ENCODE measurements at places on chromosomes 1 and 21.

DNA sequence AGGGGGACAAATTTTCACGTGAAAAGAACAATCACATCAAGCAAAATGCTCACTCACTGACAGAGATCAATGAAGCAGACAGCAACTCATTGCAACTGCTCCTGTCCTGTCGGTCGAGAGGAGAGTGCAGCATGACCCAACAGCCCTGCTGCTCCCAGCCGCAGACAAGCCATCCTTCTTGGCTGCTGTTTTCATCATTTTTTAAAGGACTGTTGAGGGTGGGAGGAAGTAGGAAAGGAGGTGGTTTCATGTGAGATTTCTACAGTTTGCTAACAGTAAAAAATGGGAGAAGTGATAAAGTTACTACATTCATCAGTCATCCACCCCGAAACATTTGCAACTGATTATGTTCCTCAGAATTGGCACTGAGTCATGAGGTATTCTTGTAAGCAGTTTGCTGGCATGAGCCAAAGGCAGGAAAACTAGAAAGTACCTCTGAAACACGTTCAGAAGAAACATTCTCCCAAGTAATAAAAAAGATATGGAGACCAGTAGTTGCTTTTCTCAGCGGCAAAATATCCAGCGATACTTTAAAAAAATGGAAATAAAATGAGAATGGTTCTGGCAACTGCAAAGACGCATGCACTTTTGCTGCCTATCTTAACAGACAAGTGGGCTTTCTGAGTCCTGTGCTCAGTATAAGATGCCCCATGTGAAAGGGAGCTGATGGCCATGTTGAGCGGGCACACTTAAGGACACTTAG lies 72.0 kb upstream of the CLDN14 start:
- DNase-seq = no peak

GRCh38 chr1:246199086-246199645 lies 307.9 kb downstream of the SMYD3 start:
- DNase-seq = no peak

GRCh38 chr1:96992871-96993270 lies 271.3 kb downstream of the PTBP2 start:
- DNase-seq = no peak

GRCh38 chr1:227316456-227316855 lies 1.8 kb downstream of the CDC42BPA start:
- DNase-seq = no peak

DNA sequence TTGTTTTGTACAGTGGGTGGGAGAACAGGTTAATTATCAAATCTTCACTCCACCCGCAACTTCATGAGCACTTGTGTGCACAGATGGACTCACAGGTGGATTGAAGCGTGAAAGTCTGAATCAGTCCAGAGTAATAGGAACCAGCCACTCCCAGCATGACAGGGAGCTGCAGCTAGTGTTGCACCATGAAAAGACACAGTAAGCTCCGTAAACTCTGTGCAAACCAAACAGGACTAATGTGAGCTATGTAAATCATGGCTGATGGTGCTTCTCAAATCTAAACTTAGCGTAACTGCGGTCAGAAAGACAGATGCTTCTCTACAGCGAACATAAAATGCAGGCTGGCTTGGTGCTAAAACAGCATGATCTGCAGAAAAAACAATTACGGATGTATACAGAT lies 114.4 kb downstream of the CENPF start:
- no peak for DNase-seq

DNA sequence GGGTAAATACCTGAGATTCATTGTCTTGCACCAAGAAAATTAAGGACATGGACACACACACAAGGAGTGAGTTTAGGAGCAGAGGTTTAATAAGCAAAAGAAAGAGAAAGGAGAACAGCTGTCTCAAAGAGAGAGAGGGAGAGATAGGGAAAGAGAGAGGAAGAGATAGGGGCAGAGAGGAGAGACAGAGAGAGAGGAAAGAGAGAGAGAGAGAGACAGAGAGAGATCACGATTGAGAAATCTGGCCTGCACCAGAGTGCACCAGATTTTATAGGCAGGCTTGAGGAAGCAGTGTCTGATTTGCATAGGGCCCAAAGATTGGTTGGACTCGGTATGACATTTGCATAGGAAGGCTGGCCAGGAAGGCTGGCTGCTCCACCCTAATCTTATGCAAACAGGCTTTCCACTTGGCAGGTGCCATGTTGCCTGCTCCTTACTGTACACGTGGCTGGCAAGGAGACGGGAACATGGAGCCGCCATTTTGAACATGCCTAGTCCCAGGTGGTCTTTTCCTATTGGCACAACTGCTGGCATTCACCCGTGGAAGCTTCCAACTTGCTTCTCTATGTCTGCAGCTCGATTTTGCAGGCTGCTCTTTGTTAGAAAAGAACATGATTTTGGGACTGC lies 419.9 kb downstream of the ZP4 start:
- no peak for DNase-seq

DNA sequence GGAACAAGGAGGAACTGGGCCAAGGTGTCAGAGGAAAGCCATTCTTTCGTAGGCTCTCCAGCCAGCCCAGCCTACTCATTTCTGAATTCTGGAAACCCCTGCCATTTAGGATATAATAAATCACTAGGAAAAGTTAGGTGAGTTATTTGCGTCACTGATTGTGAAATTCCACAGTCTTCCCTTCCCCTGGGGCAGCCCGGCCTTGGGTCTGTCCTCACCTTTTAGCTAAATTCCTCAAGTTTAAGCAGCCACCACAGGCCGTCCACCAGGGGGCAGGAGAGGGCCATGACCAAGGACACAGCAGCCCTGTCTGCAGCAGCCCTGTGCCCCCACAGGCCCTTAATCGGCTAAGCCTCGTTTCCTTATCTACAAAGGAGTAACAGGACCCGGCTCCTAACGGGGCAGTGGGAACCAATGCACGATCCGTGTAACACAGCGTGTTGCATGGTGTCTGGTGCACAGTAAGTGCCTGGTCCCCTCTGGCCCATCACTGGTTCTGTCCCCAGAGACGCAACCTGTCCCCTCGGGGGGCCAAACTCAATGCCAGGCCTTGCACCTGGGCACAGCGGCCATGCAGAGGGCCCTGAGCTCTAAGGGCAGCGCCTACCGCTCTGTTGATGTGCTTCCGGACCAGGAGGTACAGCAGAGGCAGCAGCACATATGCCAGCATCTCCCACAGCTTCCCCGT lies 18.1 kb downstream of the GPR157 start:
- DNase-seq = peak; percentile 74

GRCh38 chr1:8121261-8122159 lies 95.4 kb upstream of the ERRFI1 start:
- no peak for DNase-seq

DNA sequence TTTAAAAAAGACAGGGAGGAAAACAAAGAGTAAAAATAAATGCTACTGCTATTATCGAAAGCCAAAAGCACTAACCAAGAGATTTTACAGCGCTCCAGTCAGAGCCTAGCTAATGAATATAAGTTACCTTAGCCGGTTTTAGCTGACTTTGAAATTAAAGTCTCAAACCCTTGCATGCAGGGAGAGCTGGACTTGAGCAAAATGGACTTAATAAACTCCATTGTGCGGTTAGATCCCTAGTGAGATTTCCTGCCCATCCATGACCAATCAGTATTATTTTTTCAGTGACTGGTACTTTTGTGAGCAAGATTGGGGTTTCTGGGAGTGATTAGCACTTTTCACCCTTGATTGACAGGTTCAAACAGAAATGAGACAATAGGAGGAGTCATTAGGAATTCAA lies 333.4 kb upstream of the ADGRL2 start:
- no peak for DNase-seq

GRCh38 chr1:15657021-15657420 lies 27.1 kb upstream of the PLEKHM2 start:
- no peak for DNase-seq

DNA sequence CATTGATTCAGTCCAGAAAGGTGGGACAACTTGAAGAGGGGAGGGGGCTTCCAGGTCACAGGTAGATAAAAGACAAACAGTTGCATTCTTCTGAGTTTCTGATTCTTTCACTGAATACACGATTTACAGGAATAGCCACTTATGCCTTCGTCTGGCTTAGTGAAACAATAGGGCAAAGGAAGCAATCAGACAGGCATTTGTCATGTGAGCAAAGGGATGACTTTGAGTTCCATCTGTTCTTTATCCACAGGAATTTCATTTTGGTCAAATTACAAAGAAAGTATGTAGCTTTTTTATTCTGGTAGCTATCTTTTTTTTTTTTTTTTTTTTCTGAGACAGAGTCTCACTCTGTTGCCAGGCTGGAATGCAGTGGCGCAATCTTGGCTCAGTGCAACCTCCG lies 202.5 kb downstream of the TTLL7 start:
- no peak for DNase-seq

- no peak for DNase-seq
Measured at GRCh38 chr1:194624833-194625232, 1438.4 kb upstream of the B3GALT2 start.

- DNase-seq = no peak
Measured at GRCh38 chr1:189899686-189900425, 577.8 kb downstream of the BRINP3 start.

DNA sequence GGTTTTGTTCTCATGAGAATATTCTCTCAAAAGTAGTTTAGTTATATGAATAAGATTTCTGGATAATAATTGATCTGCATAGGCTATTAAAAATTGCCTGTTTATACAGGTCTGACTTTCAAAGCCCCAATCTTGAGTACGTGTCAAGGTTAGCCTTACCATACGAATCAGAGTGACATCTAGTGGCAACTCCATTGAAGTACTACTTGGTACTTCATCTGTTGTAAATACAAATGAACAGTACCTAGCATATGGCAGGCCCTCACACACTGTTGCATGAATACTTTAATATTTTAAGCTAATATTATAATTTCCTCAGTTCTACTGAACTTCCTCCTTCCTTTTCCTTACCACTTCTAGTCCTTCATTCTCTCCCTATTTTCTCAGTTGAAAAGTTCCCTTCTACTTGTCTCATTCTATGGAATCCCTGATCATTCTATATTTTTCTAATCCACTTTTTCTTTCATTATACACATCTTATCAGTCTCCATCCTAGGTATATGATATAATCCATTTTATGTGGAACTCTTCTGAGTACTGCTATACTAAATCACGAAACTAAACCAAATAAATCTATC lies 101.2 kb downstream of the AKT3 start:
- no peak for DNase-seq

DNA sequence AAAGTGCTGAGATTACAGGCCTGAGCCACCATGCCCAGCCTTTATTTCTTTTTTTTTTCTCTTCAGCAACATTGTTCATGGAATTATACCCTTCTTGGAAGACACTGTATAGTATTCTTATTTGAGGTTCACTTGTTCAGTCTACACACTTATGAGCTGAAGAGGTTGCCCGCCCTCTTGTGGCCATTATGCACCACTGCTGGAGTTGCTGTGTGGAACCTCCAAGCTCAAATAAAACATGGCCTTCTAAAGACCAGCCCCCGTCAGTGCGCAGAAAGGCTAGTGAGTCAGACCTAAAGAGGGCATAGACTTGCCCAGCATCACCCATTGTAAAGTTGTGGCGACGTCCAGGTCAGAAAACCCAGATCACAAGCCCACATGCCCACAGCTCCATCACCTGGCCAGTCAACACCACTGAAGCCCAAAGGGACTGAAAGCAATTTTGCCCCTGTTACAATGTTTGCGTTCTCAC lies 20.4 kb downstream of the LURAP1 start:
- peak; percentile 36 for DNase-seq

- DNase-seq = no peak
Measured at GRCh38 chr1:191592039-191592438, 566.2 kb upstream of the RGS18 start.

GRCh38 chr1:165456861-165457260 lies 11.9 kb upstream of the RXRG start:
- no peak for DNase-seq

DNA sequence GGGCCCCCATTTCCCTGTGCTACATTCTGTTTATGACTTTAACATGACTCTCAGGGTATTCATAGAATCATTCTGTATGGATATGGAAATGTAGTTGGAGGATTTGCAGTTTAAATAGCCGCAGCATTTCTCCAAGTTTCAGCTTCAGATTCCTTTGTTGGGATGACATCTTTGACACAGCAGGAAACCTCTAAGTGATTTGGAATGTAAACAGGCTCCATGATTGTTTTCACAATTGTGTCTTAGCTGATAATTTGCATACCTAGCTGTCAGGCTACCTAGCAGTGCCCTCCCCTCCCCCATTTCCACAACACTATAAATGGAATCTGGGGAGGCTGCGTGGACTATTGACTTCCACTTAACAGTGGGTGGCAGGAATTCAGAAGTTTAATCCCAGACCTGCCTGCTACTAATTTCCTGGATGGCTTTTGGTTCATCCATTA lies 290.2 kb downstream of the HLX start:
- no peak for DNase-seq

- no peak for DNase-seq
Measured at GRCh38 chr1:116408193-116408592, 35.1 kb downstream of the ATP1A1 start.

DNA sequence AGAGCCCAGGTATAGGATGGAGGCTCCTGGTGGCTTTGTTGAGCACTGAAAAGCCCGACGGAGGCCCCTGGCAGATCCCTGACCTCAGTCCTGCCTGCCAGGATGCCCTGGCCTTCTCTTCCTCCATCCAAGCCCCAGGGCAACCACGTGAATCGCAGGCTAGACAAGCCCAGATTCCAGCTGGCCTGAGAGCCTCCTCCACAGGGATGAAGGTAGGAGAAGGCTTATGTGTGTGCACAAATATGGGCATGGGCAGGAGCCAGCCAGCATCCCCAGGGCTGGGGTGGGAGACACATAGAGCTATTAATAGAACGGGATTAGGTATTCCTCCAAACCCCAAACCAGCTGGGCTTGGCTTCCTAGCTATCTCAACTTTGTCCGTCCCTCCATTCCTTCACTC lies 4.0 kb upstream of the EXTL1 start:
- no peak for DNase-seq

GRCh38 chr1:11134251-11134897 lies 34.7 kb upstream of the EXOSC10 start:
- no peak for DNase-seq

DNA sequence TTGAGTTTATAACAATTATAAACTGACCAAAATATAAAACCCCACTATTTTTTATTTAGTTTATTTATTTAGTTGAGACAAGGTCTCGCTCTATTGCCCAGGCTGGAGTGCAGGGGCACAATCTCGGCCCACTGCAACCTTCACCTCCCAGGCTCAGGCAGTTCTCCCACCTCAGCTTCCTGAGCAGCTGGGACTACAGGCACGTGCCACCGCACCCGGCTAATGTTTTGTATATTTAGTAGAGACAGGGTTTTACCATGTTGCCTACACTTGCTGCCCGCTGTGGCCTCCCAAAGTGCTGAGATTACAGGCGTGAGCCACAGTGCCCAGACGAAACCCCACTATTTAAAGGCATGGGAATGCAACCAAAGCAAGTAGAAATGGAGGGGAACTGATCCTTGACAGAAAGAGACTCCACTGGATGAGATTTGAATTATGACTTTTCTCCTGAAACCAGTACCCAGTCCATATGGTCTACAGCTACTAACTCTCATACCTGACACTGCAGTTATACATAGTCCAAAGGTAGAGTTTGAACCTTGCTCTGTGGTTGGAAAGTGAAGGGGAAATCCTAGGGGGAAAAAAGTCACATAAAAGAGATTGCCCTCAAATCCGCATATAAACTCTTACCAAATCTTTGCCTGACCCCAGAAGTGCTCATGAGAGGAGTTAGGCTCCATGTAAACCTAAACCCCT lies 11.3 kb downstream of the LRRC8C start:
- DNase-seq = no peak

Measured in activated gamma-delta T cell treated with anti-CD3 and anti-CD28 coated beads, Interleukin-2, amount 50 U/mL, for 16 hours (primary cell).